ENCODE measurements at places on chromosomes 7 and 10. TPM values are rescaled to one million over a fixed set of nuclear protein-coding genes. Genes with fewer than 3 reads are reported as not detected.

DNA sequence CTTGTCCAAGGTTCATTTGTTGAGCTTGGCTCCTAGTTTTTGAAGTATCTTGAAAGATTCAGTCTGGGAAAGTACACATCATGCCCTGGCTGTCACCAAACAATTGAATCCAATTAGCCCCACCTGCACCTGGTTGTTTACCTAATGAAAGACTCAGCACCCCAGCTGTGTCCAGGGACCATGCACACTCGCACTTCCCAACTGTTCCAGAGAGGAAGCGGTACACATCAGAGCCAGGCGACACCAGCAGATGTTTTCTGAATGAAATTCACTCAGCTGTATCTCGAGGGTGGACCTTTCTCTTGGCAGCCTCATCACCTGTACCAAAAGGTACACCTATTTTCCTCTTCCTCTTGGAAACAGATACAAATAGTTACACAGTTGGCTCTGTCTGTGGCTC, 216.4 kb upstream of the LRGUK start:
- DNase-seq, result no peak

GRCh38 chr7:115728518-115728917, 302.0 kb downstream of the TFEC start:
- no peak for DNase-seq

GRCh38 chr10:125982260-125982948, 86.0 kb downstream of the FANK1 start:
- peak; percentile 41 for DNase-seq

DNA sequence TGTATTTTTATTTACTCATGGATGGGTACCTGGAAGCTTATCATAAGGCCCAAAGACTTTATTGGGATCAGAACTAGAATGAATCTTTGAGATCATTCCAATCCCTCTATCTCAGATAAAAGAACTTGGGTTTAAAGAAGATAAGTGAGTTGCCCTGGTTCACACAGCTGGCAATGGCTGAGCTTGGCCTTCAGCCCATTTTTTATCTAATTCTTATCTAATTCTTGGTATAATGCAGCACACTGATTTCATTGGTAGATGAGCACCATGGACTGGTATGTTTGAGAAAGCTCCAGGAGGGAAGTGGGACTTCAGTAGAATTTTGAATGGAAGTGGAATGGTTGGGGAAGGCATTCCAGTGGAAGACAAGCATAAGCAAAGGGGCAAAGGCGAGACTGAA, 558.9 kb downstream of the REEP3 start:
- no peak for DNase-seq

GRCh38 chr10:72697716-72698115, 5.8 kb downstream of the MCU start:
- DNase-seq, result no peak

Gene PDE6C
- not detected for total RNA-seq

Gene CRPPA
- total RNA-seq, result 0.35 TPM

Gene IDE
- 27.9 TPM for total RNA-seq

Data from foreskin keratinocyte (primary cell).